Endothelial cell of umbilical vein (primary cell): ENCODE measurements at places on chromosomes 6 and 20. TPM values are rescaled to one million over a fixed set of nuclear protein-coding genes. Genes with fewer than 3 reads are reported as not detected.

DNA sequence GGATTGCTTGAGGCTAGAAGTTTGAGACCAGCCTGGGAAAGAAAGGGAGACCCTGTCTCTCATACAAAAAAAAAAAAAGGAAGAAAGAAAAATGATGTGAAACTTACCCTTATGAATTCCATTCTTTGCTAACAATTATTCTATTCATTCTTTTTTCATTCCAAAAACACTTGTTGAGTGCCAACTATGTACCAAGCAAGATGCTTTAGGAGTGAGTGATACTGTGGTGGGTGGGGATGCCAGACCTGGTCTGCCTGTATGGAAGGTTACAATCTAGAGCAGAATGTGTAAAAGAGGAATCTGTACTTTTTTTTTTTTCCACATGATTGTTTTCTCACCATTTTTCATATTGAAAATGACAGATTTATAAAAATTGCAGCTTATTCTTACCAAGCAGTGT is 73.8 kb upstream of the TULP1 start:
- H3K4me3 ChIP-seq = no peak overlapping the region
- H3K27ac ChIP-seq = no peak overlapping the region
- H3K27me3 ChIP-seq = no peaks in the 10 kb centered on the region
- peaks cover 3% of the 10 kb centered on the region for H3K36me3 ChIP-seq
- no peak for DNase-seq
- H3K4me1 ChIP-seq = no peaks in the 10 kb centered on the region

- H3K4me1 ChIP-seq = no peaks in the 10 kb centered on the region
- no peaks in the 10 kb centered on the region for H3K36me3 ChIP-seq
- no peak overlapping the region for H3K4me3 ChIP-seq
Observed at GRCh38 chr20:2578475-2579192, 42.3 kb downstream of the TMC2 start.

- no peaks in the 10 kb centered on the region for H3K27me3 ChIP-seq
- H3K4me3 ChIP-seq = no peak overlapping the region
- H3K36me3 ChIP-seq = no peaks in the 10 kb centered on the region
- no peaks in the 10 kb centered on the region for H3K4me1 ChIP-seq
Observed at GRCh38 chr6:117613920-117614560, 11.7 kb upstream of the GOPC start.

DNA sequence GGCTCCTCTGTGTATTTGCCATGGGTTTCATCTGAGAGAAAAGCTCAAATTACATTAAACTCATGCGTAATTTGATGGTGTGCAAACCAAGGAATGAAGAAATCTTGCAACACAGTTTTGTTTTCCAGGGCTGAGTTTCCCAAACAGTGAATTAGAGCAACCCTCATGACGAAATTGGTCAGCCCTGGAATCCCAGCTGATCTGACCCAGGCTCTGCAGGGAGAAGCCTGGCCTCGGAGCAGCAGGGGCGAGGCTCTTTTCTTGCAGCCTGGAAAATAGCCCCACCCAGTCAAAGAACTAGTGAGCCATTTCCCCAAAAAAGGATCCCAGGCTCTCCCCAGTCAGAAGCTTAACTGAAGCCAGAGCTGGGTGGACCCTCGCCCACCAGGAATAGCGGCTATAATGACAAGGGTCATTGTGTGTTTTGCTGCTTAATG is 107.3 kb upstream of the SNX9 start:
- H3K27ac ChIP-seq = no peak overlapping the region
- H3K27me3 ChIP-seq = peaks cover 2% of the 10 kb centered on the region
- no peak overlapping the region for H3K4me3 ChIP-seq
- DNase-seq = no peak
- peaks cover 4% of the 10 kb centered on the region for H3K4me1 ChIP-seq

GRCh38 chr20:63533388-63533787 is 3.8 kb downstream of the PTK6 start:
- H3K4me3 ChIP-seq = no peak overlapping the region
- H3K36me3 ChIP-seq = no peaks in the 10 kb centered on the region
- no peaks in the 10 kb centered on the region for H3K27me3 ChIP-seq
- DNase-seq = no peak

DNA sequence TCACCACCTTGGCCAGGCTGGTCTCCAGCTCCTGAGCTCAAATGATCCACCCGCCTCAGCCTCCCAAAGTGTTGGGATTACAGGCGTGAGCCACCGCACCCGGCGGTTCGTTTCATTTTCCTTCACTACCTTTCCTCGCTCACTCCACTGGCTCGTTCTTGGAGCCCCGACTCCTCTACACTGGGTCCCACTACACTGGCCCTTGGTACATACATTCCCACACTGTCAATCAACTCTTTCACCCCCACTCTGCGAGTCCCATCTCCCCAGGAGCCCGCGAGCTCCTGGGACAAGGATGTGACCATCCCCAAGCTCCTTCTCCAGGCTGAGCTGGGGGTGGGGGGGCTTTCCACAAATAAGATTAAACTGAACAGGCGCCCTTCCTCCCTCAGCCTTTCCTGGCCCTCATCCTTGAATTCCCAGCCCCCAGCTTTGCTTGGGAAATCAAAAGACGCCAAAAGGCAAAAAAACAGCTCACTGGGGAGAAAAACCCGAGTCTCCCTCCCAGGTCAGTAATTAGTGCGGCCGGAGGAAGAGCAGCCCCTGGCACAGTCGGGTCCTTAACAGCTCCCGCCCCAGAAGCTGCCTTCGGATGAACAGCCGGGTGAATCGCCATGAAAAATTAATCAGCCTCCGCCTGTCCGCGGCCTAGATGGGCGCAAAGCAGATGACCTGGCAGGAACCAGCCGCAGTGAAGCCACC is 42.8 kb upstream of the LY86 start:
- H3K4me1 ChIP-seq = no peaks in the 10 kb centered on the region
- H3K27me3 ChIP-seq = peaks cover 11% of the 10 kb centered on the region
- no peaks in the 10 kb centered on the region for H3K36me3 ChIP-seq
- DNase-seq = no peak
- H3K4me3 ChIP-seq = no peak overlapping the region
- no peak overlapping the region for H3K27ac ChIP-seq

DNA sequence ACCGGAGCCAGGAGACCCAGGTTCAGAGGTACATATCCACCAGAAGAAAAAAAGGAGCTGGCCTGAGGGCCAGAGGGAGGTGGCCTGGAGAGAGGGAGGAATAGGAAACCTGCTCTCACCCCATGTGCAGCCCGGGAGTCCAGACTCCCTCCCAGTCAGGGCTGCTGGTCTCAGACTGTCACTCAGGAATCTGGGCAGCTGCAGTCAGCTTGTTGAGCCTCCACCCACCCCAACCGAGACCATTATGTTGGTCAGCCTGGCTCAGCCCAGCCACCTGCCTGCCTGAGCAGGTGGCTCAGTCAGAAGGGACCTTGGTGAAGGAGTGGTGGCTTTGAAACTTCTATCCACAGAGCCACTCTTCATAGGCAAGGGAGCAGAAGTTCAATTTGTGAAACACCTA is 53.3 kb upstream of the EPB41L1 start:
- H3K36me3 ChIP-seq = no peaks in the 10 kb centered on the region
- DNase-seq = no peak
- no peak overlapping the region for H3K4me3 ChIP-seq
- no peak overlapping the region for H3K27ac ChIP-seq
- H3K4me1 ChIP-seq = peaks cover 24% of the 10 kb centered on the region

DNA sequence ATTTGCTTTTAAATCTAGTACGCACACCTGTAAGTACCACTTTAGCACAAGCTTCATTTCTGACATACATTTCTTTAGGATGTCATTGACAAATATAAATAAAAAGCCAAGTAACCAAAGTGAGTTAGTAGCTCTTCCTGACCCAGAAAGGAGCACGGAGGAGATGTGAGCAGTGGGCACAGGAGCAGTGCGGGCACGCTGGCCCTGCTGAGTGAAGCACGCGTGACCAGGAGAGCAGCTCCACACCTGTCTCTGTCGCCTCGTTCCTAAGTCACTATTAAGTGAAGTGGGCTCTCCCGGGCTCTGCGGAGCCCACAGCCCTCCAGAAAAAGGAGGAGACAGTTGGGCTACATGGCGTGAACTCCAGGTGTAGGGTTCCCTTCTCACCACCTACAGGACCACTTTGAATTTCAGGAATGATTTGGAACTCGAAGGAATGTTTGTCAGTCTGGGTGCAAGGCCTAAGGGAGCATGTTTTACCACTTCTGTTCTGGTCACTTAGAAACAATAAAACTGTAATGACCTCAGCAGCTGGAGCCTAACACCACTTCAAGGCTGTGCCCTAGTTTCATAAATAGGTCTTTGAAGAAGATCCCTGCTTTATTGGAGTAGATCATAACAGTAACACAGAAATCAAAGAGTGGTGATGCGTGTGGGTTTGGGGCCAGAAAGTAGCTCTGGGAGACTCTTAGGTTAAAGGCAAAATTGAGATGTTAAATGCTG is 95.9 kb downstream of the FAM120B start:
- H3K27ac ChIP-seq = no peak overlapping the region
- no peak for DNase-seq
- peaks cover 24% of the 10 kb centered on the region for H3K4me1 ChIP-seq
- no peaks in the 10 kb centered on the region for H3K27me3 ChIP-seq

- H3K36me3 ChIP-seq = no peaks in the 10 kb centered on the region
- H3K27ac ChIP-seq = no peak overlapping the region
- no peaks in the 10 kb centered on the region for H3K27me3 ChIP-seq
- H3K4me3 ChIP-seq = no peak overlapping the region
- peaks cover 19% of the 10 kb centered on the region for H3K4me1 ChIP-seq
Observed at GRCh38 chr20:32487381-32487780, 97.8 kb downstream of the NOL4L start.

GRCh38 chr6:35594503-35595186 is 81.9 kb upstream of the TULP1 start:
- peaks cover 9% of the 10 kb centered on the region for H3K36me3 ChIP-seq
- H3K4me1 ChIP-seq = peaks cover 28% of the 10 kb centered on the region
- no peak overlapping the region for H3K4me3 ChIP-seq
- no peak overlapping the region for H3K27ac ChIP-seq
- H3K27me3 ChIP-seq = no peaks in the 10 kb centered on the region

- H3K4me3 ChIP-seq = no peak overlapping the region
- no peaks in the 10 kb centered on the region for H3K36me3 ChIP-seq
- no peak for DNase-seq
- H3K27ac ChIP-seq = no peak overlapping the region
- no peaks in the 10 kb centered on the region for H3K27me3 ChIP-seq
Observed at GRCh38 chr6:84665401-84665800, 99.0 kb downstream of the TBX18 start.

- H3K27me3 ChIP-seq = peaks cover 3% of the 10 kb centered on the region
- no peak for DNase-seq
- H3K4me3 ChIP-seq = no peak overlapping the region
- no peaks in the 10 kb centered on the region for H3K4me1 ChIP-seq
- no peak overlapping the region for H3K27ac ChIP-seq
- no peaks in the 10 kb centered on the region for H3K36me3 ChIP-seq
Observed at GRCh38 chr6:18488526-18489270, 101.5 kb downstream of the RNF144B start.

- peaks cover 11% of the 10 kb centered on the region for H3K27me3 ChIP-seq
- no peak for DNase-seq
- no peaks in the 10 kb centered on the region for H3K4me1 ChIP-seq
- H3K4me3 ChIP-seq = no peak overlapping the region
- H3K36me3 ChIP-seq = no peaks in the 10 kb centered on the region
Observed at GRCh38 chr20:46336735-46337134, 28.4 kb upstream of the CDH22 start.

The ABHD16B gene
- total RNA-seq = not detected in 2 replicates

The HTR1B gene
- total RNA-seq = 54.7 and 57.5 TPM in 2 replicates
